A673 (cell line): ENCODE measurements at places on chromosomes 2 and 18. TPM values are rescaled to one million over a fixed set of nuclear protein-coding genes. Genes with fewer than 3 reads are reported as not detected.
A peak's percentile ranks its signal among the peaks of the same experiment; 100 is the strongest.

The GEN1 gene
- total RNA-seq: 33.6 and 36.0 TPM in 2 replicates

The ZC3H8 gene
- total RNA-seq: 19.7 and 23.2 TPM in 2 replicates

The FNDC4 gene
- 1.3 and 3.1 TPM in 2 replicates for total RNA-seq

DNA sequence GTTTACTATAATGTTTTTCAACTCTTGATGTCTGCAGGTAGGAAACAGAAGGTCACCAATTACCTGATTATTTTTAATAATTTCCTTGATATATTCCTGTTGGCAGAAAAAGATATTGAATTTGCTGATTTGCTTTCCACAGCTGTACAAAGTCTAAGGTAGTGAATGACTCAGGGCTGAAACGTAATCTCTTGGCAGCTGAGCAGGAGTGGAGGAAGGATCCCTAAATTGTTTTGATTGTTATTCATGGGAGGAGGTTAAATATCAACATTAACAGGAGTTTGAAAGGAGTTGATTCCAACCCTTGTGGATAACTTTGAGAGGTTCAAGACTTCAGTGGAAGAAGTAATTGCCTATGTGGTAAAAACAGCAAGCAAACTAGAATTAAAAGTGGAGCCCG is 345.2 kb upstream of the SLC8A1 start:
- H3K36me3 ChIP-seq: no peaks in the 10 kb centered on the region
- H3K27me3 ChIP-seq: no peaks in the 10 kb centered on the region
- H3K4me3 ChIP-seq: no peak overlapping the region
- H3K4me1 ChIP-seq: no peaks in the 10 kb centered on the region

The NYAP2 gene
- total RNA-seq: not detected in 2 replicates

DNA sequence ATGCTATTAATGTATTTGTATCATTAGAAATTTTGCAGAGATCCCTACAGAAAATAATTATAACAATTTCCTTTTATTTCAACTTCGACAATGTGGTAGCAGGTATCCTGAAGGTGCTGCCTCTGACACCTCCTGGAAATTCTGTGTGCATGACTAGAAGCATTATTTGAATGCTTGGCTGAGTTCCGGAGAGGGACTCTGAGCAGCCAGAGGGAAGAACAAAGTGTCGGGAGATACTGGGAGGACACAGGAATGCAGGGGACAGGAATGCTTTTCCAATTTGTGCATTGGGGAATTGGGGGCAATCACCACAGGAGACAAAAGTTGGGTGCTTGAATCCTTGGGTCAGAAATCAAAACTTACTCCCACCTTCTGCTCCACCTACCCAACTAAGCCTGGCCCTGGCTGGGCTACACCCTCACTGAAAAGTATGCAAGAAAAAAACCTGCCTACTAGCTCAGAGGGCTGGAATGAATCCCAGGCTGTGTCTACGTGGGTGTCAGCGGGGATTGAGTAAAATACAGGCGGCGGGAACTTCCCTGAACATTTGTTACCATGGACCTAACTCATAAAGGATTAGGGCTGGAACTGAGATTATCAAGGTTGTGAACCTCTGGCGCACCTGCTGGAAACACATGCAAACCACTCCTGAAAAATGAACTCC is 299.3 kb downstream of the SOX11 start:
- no peak for DNase-seq
- H3K4me1 ChIP-seq: no peaks in the 10 kb centered on the region
- H3K27me3 ChIP-seq: no peaks in the 10 kb centered on the region
- no peaks in the 10 kb centered on the region for H3K36me3 ChIP-seq
- no peak overlapping the region for H3K27ac ChIP-seq

DNA sequence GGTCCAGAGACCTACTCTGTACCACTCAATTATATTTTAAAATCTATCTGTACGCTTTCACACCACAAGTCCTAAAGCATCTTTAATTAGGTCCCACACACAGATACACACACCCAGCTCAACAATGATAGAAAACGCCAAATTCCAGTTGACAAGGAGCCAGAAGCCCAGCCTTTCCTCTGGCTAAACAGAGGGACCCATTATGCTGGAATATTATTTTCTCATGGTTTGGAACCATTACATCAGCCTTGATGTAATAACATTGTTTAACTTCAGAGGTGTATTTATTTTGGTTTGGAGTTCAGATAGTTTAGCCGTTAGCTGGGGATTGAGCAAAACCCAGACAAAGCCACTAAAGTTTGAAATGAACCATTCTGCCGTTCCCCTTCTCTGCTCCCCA is 14.0 kb upstream of the INHBB start:
- H3K4me3 ChIP-seq: no peak overlapping the region
- no peaks in the 10 kb centered on the region for H3K27me3 ChIP-seq
- no peak overlapping the region for H3K27ac ChIP-seq

GRCh38 chr2:9710311-9710710 is 79.5 kb upstream of the YWHAQ start:
- no peak for DNase-seq
- H3K36me3 ChIP-seq: no peaks in the 10 kb centered on the region
- H3K4me1 ChIP-seq: no peaks in the 10 kb centered on the region

GRCh38 chr2:134411828-134412638 is 158.2 kb downstream of the MGAT5 start:
- H3K4me3 ChIP-seq: no peak overlapping the region
- DNase-seq: peak; percentile 82
- H3K36me3 ChIP-seq: no peaks in the 10 kb centered on the region
- H3K27me3 ChIP-seq: no peaks in the 10 kb centered on the region
- no peak overlapping the region for H3K27ac ChIP-seq

DNA sequence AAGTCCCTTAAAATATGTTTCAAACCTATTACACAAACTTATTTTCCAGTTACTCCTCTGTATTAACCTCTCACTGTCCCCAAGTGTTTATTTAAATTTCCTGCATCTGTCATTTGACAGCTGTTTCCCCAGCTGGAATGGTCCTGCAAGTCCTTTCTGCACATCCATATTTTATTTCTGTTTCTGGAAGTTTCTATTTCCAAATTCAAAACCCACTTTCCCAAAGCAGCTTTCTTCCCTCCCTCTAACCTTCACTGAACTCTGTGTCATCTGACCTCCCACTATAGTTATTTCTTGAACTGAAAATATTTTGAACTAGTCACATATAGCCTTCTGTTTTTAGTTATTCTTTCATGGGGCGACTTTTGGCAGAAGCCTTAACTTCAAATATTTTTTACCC is 459.4 kb upstream of the MC4R start:
- H3K36me3 ChIP-seq: no peaks in the 10 kb centered on the region
- no peak overlapping the region for H3K27ac ChIP-seq
- peaks cover 10% of the 10 kb centered on the region for H3K27me3 ChIP-seq
- H3K4me1 ChIP-seq: no peaks in the 10 kb centered on the region
- DNase-seq: no peak

DNA sequence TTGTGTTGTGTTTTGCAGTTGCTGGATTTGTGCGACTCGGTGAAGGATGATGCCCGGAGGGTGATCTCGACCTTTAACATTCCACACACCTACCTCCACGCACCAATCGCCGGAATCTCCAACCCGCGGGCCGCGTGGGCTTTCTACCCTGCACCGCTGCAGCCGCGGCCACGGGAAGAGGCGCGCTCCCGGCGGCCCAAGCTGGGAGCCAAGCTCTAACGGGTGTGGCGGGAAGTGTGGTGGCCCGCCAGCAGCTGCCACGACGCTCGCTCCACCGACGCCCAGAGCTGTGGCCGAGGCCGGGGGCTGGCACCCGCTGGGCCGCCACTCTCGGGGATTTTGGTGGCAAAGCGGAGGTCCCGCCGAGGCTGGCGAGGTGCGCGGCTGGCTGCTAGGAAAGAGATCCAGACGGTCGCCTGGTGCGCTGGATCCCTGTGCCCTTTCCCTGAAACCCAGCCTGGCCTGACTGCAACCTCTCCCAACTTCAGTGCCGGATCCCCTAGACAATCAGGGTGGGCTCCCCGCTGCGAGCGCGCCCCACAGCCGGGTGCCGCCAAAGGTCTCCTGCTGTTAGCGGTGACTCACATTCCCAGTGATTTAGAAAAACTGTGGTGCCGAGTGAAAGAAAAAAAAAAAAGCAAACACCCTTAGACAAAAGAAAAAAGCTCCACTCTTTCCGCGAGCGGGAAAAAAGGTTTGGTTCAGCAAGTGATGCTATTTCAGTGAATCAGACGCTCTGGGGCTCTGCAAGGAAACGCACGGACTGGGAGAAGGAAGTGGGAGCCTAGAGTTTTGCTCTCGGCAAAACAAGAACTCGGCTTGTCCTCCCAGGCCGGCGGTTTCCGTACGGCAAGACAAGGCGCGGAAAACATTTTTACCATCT is 2.9 kb upstream of the BCL2L11 start:
- H3K4me1 ChIP-seq: peaks cover 6% of the 10 kb centered on the region
- no peaks in the 10 kb centered on the region for H3K36me3 ChIP-seq
- no peak overlapping the region for H3K27ac ChIP-seq

DNA sequence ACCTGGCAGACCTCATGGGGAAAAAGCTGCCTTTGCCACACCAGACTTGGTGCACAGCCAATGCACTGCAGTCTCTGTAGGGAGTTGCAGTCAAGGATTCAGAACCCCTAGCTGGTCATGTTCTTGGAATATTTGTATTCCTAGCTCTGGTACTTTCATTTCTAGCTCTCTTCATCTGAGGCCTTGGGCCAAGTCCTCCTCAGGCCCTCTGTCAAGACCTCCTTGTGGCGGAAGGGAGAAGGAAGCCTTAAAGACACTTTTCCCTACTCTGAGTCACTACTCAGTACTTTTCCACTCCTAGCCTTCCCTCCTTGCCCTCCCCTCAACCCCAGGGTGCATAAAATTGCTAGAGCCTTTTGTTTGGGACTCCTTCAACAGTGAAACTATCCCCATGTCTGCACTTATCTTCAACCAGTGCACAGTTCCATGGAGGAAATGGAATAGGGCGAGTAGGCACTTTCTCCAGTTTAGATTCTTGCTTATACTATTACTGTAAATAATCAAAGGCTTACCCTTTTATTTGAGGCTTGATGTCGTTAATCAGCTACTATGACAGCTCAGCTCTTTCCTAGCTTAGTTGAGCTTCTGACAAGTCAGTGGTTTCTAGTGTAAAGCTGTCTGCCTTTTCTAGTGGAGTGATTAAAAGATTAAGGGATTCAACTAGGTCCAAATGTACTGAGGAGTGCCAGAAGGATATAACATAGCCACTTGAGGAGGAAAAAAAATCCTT is 15.8 kb downstream of the M1AP start:
- H3K27me3 ChIP-seq: no peaks in the 10 kb centered on the region
- H3K4me1 ChIP-seq: peaks cover 9% of the 10 kb centered on the region
- no peak overlapping the region for H3K27ac ChIP-seq
- no peaks in the 10 kb centered on the region for H3K36me3 ChIP-seq
- peak; percentile 85 for DNase-seq
